ENCODE measurements at places on chromosomes 5 and 9.

GRCh38 chr5:152864991-152865390 lies 459.9 kb upstream of the NMUR2 start:
- DNase-seq: no peak

- DNase-seq: no peak
Measured at GRCh38 chr9:133098104-133098754, 22.8 kb downstream of the RALGDS start.

DNA sequence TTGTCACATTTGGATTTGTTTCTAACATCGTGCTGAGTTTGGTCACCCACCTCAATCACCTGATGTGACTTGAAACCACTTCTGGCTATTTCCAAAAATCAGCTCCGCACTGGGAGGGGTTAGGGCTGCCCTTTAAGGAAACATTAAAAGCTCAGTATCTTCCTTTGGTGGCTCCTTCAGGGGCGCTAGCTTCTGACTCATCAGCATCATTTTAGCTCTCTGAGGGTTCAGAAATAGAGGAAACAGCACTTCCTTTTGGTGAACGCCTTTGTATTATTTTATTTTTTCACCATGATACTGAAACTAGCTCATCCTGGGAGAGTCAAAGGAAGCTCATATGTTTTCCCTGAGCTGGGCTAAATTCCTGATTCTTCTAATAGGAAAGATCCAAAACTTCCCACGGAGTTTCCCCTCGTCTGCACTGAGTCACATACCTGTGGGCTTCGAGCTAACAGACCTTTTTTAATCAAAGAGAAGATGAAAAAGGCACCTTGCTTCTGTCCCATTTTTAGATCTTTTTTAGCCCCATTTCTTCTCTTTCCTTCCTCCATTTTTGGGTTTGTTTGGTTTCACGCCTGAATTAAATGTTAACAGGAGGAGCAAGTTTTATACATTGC lies 48.2 kb downstream of the ROPN1L start:
- no peak for DNase-seq

- DNase-seq: no peak
Measured at GRCh38 chr5:169906745-169907649, 73.3 kb downstream of the INSYN2B start.

GRCh38 chr9:87300915-87301314 lies 196.8 kb upstream of the DAPK1 start:
- no peak for DNase-seq

DNA sequence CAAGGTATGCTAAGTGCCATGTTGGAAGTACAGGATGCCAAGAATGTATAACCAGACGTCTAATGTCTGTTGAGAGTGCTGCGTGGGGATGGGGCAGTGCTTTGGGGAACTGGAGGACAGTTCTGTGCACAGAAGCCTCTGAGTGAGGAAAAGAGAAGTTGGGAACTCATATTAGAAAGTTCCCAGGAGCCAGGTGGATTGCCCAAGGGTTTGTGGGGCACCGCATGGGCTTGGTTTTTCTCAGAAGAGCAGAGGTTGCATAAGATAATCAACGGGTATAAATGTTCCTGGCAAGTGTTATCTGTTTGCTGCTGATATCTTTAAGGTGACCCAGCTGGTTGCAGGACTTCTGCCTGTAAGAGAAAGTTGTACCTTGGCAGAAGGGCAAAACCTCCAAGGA lies 13.1 kb downstream of the HRH2 start:
- DNase-seq: no peak

GRCh38 chr5:17365811-17366138 lies 132.3 kb upstream of the TAF11L2 start:
- DNase-seq: no peak

DNA sequence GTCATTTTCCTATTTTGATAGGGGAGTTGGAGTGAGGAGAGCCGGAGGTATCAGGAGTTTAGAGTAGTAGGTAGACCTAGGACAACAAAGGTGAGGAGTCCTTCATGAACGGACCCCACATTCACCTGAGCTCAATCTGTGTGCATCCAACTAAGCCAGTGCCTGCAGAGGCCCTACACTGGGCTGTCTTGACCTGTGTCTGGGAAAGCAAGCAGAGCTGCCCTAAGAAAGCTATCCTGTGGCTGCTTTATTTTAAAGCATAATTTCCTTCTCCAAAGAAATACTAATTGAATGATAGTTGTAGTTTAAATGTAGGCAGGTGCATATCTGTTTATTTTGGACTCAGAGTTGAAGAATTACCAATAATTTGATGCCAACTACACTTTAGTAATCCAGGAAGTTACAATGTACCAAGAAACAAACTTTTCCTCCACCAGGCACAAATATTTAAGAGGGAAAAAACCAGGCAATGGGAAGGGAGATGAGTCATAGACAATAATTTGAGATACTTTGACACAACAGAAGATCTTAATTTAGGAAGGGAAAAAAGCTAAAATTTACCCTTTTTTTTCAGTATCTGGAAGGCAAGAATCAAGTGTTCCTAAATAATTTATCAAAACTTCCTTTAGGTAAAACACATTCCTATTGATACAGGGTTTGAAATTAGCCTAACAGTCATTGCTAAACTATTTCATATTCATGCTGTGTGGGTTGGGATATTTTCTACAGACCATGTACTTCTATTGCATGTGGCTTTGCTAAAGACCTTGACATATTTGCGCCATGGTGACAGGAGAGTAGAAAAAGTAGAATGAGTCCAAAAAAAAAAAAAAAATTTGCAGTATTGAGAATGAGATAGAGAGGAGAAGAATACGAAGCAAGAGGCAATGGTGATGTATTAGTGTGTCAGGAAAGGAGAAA lies 376.6 kb upstream of the TUSC1 start:
- no peak for DNase-seq

GRCh38 chr9:13139641-13140171 lies 139.8 kb downstream of the MPDZ start:
- DNase-seq: peak; percentile 82

DNA sequence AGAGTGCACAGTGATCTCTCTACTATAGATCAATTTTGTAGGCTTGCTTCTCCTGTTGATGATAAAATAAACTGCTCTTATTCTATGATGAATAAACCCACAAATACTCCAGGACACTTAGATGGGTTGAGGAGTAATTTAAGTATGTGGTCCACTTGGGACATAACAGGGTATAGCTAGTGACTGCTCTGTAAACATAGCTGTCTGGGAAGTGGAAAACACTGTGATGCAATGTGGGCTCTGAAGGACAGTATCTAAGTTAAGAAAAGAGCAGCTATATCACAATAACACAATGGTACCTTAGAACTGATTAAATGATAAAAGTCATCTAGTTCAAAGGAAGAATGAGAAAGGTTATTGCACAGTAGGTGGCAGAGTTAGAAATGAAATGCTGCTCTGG lies 294.3 kb upstream of the HAPLN1 start:
- DNase-seq: no peak

DNA sequence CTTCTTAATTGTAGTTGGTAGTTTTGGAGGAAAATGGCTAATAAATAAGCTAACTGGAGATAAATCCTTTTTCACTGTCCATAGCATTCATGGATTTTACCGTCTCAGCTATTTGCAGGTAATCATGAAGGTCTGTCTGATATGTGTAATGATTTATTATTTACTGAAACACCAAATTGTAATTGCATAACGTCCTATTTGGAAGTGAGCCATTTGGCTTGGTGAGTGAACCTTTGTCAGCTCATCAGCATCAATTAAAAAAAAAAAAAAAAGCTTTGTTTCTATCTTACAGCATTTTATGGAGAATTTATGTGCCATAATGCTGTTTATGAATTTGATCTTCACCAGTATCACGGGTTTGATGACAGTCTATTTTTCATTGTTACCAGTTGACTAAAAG lies 20.2 kb downstream of the RECK start:
- DNase-seq: no peak

DNA sequence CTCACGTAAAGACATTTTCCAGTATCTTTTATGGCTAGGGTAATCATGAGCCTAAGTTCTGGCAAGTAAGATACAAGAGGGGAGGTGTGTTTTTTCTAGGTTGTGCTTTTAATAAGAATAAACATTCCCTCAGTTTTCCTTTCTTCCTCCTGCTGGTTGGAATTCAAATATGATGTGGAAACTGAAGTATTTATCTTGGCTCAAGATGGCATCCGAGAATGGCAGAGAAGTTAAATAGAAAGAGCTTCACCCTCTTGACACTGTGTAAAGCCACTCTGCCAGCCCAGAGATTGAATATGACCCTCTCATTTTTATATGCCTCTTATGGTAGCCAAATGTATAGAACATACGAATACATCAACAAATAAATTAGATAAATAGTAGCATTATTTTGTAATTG lies 438.4 kb downstream of the ISL1 start:
- DNase-seq: no peak

All from non-pigmented ciliary epithelial cell (primary cell).